ENCODE measurements at places on chromosomes 16 and 17. TPM values are rescaled to one million over a fixed set of nuclear protein-coding genes. Genes with fewer than 3 reads are reported as not detected.

KRT28 gene
- total RNA-seq: not detected

- H3K36me3 ChIP-seq: no peaks in the 10 kb centered on the region
- peaks cover 13% of the 10 kb centered on the region for H3K4me1 ChIP-seq
- peak overlapping the region; percentile 12 for H3K27ac ChIP-seq
- H3K27me3 ChIP-seq: peaks cover 2% of the 10 kb centered on the region
Observed at GRCh38 chr17:39144416-39144840, 7.0 kb downstream of the PLXDC1 start.

CEP295NL gene
- 1.3 TPM for total RNA-seq

DNA sequence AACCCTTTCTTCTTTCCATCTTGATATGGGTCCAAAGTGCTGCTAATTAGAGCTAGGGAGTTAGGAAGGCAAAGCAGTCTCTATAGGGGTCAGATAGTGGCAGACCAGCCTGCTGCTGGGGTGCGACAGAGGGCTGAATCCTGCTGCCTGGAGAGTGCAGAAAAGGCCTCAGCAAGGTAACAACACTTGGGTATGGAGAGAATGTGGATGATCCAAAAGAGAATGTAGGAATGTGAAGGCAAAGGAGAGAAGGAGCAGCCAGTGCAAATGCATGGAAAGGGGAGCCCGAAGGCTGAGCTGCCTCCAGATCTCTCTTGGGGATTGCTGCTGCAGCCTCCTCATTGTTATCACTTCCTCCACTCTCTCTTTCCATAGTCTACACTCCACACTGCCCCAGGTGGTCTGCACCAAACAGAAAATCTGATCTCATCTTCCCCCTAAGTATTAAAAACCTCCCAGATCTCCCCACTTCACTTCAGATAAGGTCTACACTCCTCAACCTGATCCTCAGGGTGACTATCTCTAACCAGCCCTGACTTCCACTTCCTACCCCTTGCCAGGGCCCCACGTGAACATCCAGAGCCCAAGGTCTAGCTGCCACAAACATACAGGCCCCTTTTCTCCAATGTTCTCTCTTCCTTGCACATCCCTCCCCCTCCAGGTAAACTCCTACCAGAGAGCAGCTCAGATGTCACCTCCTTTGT, 28.8 kb downstream of the TOM1L2 start:
- peak overlapping the region; percentile 27 for H3K4me3 ChIP-seq
- H3K27me3 ChIP-seq: no peaks in the 10 kb centered on the region
- H3K27ac ChIP-seq: peak overlapping the region; percentile 55
- DNase-seq: no peak
- H3K36me3 ChIP-seq: no peaks in the 10 kb centered on the region

GRCh38 chr16:1539720-1540555, 6.5 kb downstream of the TMEM204 start:
- no peak overlapping the region for H3K27ac ChIP-seq
- peaks cover 6% of the 10 kb centered on the region for H3K4me1 ChIP-seq

- DNase-seq: no peak
- no peak overlapping the region for H3K4me3 ChIP-seq
- no peaks in the 10 kb centered on the region for H3K4me1 ChIP-seq
- no peaks in the 10 kb centered on the region for H3K27me3 ChIP-seq
- no peaks in the 10 kb centered on the region for H3K36me3 ChIP-seq
Observed at GRCh38 chr16:24520983-24521382, 18.4 kb upstream of the RBBP6 start.

DNA sequence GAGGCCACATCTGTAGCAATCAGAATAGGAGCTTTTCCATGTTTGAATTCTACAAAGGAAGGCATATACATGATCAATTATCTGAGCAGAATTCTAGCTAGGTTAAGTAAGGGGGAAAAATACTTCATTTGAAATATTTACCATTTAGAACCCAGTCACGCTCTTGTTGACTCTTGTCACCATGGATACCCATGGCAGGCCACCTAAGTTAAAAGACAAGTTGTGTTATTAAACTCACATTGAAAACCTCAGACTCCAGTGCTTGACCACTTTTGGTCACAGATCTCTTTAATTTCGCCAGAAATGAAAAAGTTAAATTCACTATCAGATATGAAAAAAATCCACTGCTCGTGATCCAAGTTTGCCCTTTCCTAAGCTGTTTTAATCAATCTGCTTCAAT, 4.1 kb downstream of the DDX5 start:
- no peak overlapping the region for H3K4me3 ChIP-seq
- no peaks in the 10 kb centered on the region for H3K27me3 ChIP-seq
- DNase-seq: no peak
- peaks cover 71% of the 10 kb centered on the region for H3K36me3 ChIP-seq

DNA sequence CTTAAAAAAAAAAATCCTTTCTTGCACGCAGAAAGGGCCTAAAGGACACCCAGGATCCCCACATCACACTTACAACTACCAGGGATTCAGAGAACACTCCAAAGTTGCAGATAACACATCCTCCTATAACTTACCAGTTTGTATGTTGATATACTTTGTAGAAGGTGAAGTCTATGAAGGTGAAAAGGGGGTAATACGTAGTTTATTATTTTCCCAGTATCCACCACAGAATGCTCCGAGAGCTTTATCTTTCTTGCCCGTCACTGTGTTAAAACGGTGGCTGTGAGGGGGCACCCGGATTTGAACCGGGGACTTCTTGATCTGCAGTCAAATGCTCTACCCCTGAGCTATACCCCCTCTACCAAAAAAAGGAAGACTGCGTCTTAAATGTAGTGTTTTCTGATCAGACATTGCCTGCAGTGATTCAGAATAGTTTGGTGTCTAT, 7.9 kb upstream of the RPL23 start:
- no peak for DNase-seq
- H3K27me3 ChIP-seq: no peaks in the 10 kb centered on the region
- H3K4me3 ChIP-seq: no peak overlapping the region
- no peak overlapping the region for H3K27ac ChIP-seq

CCDC43 gene
- 29.3 TPM for total RNA-seq

GRCh38 chr16:25176136-25176535, 40.6 kb upstream of the AQP8 start:
- H3K27me3 ChIP-seq: no peaks in the 10 kb centered on the region
- DNase-seq: no peak
- H3K27ac ChIP-seq: no peak overlapping the region
- no peaks in the 10 kb centered on the region for H3K4me1 ChIP-seq
- H3K4me3 ChIP-seq: no peak overlapping the region

DNA sequence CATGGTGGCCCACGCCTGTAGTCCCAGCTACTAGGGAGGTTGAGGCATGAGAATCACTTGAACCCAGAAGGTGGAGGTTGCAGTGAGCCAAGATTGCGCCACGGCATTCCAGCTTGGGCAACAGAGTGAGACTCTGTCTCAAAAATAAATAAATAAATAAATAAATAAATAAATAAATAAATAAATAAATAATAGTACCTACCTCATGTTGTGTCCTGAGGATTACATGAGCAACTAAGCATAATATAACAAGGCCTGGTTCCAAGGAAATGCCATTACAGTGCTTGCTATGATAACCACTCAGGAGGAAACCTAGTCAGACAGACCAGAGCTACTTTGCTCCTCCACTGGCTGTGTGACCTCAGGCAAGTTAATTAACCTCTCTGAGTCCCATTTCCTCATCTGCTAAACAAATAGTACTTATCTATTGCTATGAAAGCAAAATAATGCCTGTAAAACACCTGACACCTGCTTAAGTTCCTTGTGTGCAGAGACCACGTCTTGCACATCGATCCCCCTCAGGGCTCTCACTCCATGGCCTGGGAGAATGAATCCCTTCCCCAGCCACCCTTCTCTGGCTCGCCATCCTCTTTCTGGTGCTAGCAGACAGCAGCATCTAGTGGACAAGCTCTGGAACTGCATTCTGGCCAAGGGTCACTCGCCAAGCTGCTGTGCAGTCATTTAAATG, 7.5 kb downstream of the EPOP start:
- no peaks in the 10 kb centered on the region for H3K4me1 ChIP-seq
- H3K27ac ChIP-seq: no peak overlapping the region
- no peak overlapping the region for H3K4me3 ChIP-seq
- DNase-seq: peak; percentile 39
- no peaks in the 10 kb centered on the region for H3K36me3 ChIP-seq
- peaks cover 40% of the 10 kb centered on the region for H3K27me3 ChIP-seq

DNA sequence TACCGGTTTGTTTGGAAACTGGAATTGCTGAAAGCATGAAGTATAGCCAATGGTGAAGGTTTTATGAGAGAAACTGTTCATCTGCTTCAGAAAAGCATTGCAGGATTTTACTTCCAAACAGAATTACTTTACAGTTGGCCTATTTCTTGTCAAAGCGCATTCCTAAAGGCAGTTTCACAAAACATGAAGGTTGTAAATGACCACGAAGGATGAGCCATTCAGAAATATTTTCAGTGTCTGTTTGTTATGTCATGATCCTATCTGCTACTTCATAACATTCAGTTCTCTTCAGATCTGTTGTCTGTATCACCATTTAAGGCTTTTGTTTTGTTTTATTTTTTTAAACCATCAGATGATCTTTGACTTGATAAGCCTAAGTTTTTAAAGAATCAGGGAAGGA, 45.7 kb downstream of the AATF start:
- H3K4me3 ChIP-seq: no peak overlapping the region
- no peaks in the 10 kb centered on the region for H3K27me3 ChIP-seq
- peak; percentile 40 for DNase-seq
- no peaks in the 10 kb centered on the region for H3K4me1 ChIP-seq

CCL15 gene
- total RNA-seq: not detected

KRT39 gene
- not detected for total RNA-seq

DNA sequence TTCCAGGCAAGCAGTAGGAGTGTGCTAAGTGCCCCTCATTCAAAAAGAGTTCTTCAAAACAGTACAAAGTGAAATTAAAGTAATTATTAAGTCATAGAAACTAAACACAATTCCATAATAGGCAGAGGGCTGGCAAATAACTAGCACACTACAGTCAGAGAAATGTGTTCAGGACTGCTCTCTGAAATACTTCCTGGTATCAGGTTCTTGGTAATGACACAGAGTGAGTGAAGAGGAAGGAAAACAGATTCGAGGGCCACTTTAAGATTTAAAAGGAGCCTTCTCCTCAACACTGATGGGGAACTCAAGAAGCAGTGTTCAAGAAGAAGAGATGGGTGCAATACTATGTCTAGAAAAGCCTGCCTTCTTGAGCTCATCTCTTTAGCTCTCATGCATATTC, 139.2 kb downstream of the TOX3 start:
- no peaks in the 10 kb centered on the region for H3K27me3 ChIP-seq
- no peak overlapping the region for H3K4me3 ChIP-seq
- H3K27ac ChIP-seq: no peak overlapping the region
- H3K4me1 ChIP-seq: no peaks in the 10 kb centered on the region
- no peaks in the 10 kb centered on the region for H3K36me3 ChIP-seq

CSH1 gene
- 8.9 TPM for total RNA-seq

IL17C gene
- total RNA-seq: 0.36 TPM

- H3K27ac ChIP-seq: no peak overlapping the region
- peaks cover 10% of the 10 kb centered on the region for H3K4me1 ChIP-seq
- no peak for DNase-seq
Observed at GRCh38 chr17:19372866-19373504, 5.3 kb upstream of the MAPK7 start.

GRCh38 chr16:11662582-11662981, 5.7 kb upstream of the SNN start:
- no peaks in the 10 kb centered on the region for H3K36me3 ChIP-seq
- no peak for DNase-seq
- peaks cover 11% of the 10 kb centered on the region for H3K4me1 ChIP-seq
- no peaks in the 10 kb centered on the region for H3K27me3 ChIP-seq
- no peak overlapping the region for H3K27ac ChIP-seq

C1QL1 gene
- total RNA-seq: not detected

FADS6 gene
- not detected for total RNA-seq

GRCh38 chr17:56995766-56996165, 17.8 kb downstream of the SCPEP1 start:
- no peak overlapping the region for H3K27ac ChIP-seq
- no peak overlapping the region for H3K4me3 ChIP-seq
- peaks cover 4% of the 10 kb centered on the region for H3K4me1 ChIP-seq
- H3K27me3 ChIP-seq: no peaks in the 10 kb centered on the region
- DNase-seq: peak; percentile 33

- peak; percentile 66 for DNase-seq
- no peak overlapping the region for H3K27ac ChIP-seq
- no peaks in the 10 kb centered on the region for H3K36me3 ChIP-seq
- H3K27me3 ChIP-seq: no peaks in the 10 kb centered on the region
Observed at GRCh38 chr16:83118365-83118764, 491.6 kb downstream of the CDH13 start.

- H3K4me1 ChIP-seq: peaks cover 18% of the 10 kb centered on the region
- no peak overlapping the region for H3K4me3 ChIP-seq
- no peak for DNase-seq
- peaks cover 4% of the 10 kb centered on the region for H3K27me3 ChIP-seq
Observed at GRCh38 chr16:11583889-11584565, 2.7 kb downstream of the LITAF start.

BLMH gene
- total RNA-seq: 36.2 TPM

HMOX2 gene
- total RNA-seq: 64.9 TPM

GRCh38 chr16:20636671-20637070, 60.5 kb upstream of the ACSM2B start:
- H3K36me3 ChIP-seq: no peaks in the 10 kb centered on the region
- no peak overlapping the region for H3K27ac ChIP-seq
- no peaks in the 10 kb centered on the region for H3K4me1 ChIP-seq
- no peak overlapping the region for H3K4me3 ChIP-seq
- no peak for DNase-seq
- H3K27me3 ChIP-seq: no peaks in the 10 kb centered on the region

OR3A2 gene
- total RNA-seq: not detected

DNA sequence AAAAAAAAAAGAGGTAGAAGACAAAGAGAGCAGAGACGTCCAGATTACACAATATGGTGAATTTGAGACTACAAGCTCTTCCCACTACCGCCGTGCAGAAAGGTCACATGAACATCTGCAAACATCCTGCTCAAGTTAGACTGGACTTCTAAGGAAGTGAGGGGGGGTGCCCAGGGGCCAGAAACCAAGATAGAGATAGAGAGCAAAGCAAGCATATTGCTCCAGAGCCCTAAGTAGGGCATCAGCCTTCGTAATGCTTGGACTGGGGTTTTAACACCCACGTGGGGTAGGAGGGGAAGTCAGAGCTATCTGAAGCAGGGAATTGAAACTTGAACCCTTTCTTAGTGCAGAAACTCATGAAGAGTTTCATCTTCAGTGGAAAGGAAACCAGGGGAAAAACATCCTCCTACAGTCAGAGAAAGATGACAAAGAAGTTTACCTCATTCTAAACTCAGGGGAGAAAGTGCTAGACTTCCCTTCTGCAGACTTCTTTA, 8.7 kb downstream of the CLEC19A start:
- H3K27me3 ChIP-seq: no peaks in the 10 kb centered on the region
- no peaks in the 10 kb centered on the region for H3K36me3 ChIP-seq
- H3K4me3 ChIP-seq: no peak overlapping the region
- no peaks in the 10 kb centered on the region for H3K4me1 ChIP-seq
- no peak overlapping the region for H3K27ac ChIP-seq
